ENCODE measurements at places on chromosomes 2 and 18.
A peak's percentile ranks its signal among the peaks of the same experiment; 100 is the strongest.

DNA sequence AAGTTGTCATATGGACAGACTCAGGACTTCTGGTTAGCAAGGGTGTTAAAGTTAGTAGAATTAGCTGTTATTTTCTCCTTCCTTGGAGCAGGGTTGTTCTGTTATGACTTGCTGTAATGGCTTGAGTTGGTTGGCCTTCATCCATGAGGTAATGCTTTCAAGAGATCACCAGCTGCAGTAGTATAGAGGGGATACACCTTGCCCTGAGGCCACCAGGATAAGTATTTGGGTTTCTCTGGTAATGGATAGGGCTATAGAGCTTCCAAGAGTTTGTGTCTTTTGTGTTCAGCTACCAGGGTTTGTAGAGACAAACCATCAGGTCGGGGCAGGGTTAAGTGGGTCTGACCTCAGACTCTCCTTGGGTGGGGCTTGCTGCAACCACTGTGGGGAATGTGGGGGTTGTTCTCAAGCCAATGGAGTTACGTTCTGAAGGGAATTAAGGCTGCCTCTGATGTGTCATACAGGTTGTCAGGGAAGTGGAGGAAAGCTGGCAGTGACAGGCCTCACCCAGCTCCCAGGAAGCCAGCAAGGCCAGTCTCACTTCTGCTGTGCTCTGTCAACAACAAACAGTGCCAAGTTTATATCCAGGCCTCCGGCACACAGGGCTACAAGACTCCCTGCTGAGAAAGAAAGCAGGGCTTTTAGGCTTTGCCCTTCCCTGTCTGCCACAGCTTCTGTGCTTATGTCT is 356.6 kb downstream of the SPAG16 start:
- no peak for DNase-seq

DNA sequence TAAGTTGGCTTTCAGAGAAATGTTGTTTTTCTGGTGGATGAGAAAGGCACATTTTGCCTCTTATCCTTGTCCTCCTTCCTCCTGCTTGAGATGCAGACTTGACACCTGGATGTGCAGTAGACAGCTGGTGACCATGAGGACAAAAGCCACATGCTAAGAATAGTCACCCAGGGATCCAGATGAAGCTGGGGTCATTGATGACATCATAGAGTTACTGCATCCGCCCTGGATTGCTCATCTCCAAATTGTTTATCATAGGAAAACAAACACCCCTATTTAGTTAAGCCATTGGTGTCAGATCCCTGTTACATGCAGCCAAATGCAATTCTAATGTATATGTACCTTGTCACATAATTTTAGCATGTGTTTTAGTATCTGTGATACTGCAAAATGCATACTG is 16.3 kb upstream of the SLC1A4 start:
- DNase-seq, result peak; percentile 75

- no peak for DNase-seq
Measured at GRCh38 chr18:27164905-27165304, 20.2 kb downstream of the CHST9 start.

DNA sequence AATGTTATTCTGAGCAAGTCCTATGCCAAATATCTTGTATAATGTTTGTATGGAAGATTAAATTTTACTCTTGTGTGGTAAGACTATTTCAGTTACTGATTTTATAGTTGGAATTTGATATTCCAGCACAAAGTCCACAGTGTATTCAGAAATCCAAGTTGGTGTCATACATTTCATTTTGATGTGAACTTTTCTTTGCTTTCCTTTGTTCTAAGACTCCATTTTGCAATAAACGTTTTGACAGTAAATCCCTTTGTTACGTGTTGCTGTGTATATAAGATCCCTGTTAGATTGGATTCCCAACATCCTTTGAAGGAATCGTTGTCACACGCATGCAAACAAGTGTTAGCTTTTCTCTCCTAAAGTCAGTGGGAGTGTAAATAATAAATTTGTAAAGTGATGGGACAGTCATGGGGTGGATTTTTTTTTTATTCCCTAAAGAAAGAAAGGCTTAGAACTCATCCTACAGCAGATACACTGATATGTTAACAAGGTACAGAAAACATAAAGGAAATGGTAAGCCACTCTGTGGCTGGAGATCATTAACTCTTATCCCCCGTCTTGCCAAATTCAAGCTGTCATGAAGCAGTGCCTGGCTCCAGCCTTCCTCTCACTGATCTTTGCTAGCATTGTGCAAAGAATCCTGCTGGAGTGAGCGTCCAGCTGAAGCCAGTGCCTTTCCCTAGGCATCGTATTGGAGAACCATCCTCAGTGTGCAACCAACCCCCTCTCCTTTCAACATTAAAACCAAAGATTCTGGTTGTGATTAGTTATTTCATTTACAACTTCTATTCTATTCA is 127.6 kb upstream of the CDCA7 start:
- no peak for DNase-seq

GRCh38 chr2:29761278-29761677 is 160.1 kb downstream of the ALK start:
- DNase-seq, result no peak

DNA sequence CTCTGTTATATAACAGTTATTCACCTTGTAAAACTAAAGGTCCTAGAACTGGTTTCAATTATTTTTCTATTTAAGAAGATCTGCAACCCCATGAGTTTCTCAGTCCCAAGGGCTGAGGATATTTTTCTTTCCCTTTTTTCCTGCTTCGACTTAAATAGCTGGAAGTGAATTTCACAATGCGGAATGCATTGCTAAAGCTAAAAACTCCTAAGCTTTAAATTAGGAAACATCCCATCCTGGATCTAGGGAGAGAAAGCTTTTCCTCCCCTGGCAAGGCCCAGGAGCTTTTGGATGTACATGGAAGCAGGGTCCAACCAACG is 1.4 kb downstream of the RFX8 start:
- DNase-seq, result no peak

DNA sequence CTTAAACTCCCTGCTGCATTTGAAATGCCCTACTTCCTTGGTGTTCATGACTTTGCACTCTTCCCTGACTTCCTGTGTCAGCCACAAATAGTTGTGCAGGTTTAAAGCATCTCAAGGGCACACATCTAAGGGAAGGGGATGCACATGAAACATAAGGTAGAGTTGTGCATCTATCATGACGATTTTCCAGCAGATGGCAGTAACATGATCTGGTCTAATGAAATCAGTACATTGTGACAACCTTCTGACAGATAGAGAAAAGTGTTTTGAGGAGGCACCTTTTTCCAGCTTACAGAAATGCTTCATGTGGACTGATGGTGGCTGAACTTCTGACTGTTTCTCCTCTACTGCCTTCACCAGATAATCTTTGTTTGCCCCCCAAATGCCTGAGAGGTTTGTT is 238.9 kb downstream of the XIRP2 start:
- no peak for DNase-seq

DNA sequence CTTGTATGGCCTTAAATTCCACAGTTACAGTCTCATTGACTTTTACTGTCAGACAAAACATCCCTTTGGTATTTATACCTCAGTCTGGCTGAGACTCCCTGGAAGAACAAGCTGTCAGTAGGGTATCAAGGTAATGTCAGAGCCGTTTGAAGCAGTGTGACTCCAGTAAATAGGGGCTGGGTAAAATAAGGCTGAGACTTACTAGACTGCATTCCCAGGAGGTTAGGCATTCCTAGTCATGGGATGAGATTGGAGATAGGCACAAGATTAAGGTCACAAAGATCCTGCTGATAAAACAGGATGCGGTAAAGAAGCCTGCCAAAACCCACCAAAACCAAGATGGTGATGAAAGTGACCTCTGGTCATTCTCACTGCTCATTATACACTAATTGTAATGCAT is 219.5 kb upstream of the SKOR2 start:
- no peak for DNase-seq

- DNase-seq, result no peak
Measured at GRCh38 chr2:133509777-133510176, 58.5 kb downstream of the NCKAP5 start.

DNA sequence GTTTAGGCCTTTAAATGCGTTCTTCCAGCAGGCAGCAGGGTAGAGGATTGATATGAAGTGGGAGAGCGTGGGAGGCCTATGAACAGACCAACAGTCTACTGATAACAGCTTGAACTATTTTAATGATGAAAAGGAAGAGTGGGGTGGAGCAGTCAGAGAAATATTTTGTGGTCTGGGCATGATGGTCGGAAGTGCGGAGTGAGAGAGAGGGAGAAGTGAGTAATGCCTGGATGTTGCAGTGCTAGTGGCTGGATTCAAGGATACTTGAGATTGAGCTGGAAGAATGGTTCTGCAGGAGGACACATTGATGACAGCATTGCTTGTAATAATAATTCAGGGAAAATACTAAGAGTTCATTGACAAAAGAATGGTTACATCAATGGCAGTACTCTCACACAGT is 151.0 kb upstream of the DAPL1 start:
- DNase-seq, result no peak

Data from SHP77 (cell line).